ENCODE measurements at places on chromosomes 3 and 15.

- DNase-seq = no peak
Measured at GRCh38 chr3:109114746-109115145, 3.2 kb downstream of the MORC1 start.

DNA sequence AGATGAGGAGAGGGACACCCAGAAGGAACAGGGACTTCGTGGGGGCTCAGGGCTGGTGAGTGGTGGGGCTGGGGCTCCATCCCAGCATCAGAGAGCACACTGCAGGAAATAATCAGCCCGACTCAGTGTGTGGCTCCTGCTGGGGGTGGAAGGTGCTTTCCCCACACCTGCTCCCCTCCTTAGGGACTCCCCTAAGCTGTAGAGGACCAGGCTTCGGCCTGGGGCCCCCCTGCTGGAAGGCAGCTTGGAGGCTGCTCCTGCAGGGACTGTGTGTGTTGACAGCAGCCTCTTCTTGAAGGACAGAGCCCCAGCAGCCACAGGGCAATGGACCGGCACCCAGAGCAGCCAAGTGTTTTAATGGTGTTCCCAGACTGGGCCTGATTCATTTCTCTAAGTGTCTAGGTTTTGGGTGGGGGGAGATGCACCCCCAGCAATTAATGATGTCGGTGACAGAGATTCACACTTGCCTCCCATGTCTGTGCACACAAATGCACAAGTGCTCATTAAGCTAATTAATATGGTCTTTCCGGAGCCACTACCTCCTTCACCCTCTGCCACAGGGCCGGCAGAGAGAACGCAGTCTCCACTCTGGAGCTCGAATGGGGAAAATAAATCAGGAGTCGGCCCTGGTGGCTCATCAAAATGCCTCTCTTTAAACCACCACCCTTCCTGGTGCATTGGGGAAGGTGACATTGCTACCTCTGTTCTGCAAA lies 16.9 kb upstream of the FGD5 start:
- DNase-seq = no peak

DNA sequence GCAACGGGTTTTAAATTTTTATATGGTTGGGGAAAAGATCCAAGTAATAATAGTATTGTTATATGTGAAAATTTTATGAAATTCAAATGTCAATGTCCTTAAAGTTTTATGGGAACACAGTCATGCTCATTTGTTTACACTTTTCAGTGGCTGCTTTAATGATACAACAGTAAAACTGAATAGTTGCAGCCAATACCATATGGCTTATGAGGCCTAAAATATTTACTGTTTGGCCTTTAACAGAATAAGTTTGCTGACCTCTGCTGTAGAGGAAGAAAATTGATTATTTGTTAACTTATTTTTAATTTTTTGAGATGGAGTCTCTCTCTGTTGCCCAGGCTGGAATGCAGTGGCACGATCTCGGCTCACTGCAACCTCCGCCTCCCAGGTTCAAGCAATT lies 44.7 kb downstream of the USP50 start:
- DNase-seq = no peak

DNA sequence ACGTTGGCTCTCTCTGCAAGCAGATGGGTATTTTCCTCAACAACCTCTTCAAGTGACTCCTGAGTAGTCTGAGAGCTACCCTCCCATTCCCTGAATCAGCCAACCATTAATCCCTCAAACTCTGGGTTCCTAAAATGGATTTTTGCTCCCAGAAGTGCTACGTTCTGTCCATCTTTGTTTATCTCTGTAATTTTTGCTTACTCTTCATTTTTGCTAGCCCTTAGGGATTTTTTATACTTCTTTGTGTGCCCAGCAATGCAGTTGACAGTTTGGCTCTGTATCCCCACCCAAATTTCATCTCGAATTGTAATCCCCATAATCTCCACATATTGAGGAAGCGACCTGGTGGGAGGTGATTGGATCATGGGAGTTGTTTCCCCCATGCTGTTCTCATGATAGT lies 35.4 kb upstream of the COL6A5 start:
- DNase-seq = no peak

DNA sequence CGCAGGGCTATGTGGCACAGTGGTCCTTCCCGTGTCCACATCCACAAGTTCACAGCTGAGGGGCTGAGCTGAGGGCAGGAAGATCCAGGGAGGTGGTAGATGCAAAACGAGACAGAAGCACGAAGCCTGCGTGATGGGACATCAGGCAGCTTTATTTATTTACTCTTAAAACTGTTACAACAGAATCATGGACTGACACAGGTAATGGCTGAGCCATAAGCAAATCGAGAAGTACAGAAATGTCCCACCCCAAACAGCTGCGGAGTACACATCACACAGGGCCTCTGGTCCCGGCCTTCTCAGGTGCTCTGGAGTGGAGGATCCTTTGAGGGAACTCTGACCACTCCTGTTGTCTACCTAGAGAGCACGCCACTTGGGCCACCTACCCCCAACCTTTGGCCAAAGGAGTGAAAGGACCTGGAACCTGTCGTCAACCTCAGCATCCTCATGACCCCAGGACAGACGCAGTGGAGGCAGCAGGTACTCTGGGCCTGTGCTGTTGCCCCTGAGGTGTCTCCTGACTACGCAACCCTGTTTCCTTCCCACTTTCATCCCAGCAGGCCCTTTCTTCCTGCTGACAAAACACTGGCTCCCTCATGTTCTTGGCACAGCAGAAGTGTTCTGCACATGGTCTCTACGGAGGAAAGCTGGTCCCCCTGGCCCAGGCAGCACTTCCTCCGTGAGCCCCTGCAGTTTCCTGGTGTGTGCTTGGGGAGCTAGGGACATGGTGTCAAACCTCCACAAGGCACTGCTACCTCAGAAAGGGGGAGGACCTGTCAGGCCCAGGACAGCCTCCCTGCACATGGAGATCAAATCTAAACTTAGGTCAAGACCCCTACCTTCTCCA lies 47.8 kb downstream of the DHX30 start:
- DNase-seq = no peak

DNA sequence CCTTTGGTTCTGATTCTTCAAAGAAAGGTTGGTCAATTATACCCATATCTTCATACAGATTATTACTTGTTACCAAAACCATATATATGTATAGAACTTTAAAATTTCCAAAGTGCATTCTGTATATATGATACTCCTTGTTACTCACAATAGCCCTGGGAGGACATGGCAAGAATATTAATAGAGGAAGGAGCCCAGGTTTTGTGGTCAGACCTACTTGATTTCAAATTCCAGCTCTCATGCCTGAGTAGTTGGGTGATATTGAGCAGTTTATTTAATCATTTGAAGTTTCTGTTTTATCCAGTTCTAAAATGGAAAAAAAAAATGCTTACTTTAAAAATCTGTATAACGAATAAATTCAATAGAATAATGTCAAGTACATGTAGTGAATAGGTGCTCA lies 2.5 kb downstream of the IL1RAP start:
- no peak for DNase-seq

DNA sequence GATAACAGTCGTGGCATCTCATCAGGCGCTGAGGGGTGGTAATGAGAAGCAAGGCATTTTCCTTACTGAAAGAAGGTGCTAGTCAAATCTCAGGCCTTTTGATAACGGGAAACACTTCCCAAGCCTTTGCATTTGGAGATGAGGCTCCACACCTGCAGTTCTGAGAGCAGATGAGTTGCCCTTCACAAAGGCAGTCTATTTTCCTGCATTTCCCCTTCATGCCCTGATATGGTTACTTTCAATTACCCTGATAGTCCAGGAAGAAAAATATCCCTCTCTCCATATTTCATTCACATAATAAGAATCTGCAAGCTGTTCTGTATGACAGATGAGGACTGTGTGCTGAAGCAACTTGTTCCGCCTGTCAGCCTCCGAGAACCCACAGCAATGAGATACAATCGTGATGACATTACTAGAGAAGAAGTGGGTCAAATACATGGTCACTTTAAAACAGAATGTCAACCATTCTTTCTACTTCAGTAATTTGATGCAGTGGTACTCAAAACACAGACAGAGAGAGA lies 25.0 kb downstream of the FHIT start:
- DNase-seq = no peak

DNA sequence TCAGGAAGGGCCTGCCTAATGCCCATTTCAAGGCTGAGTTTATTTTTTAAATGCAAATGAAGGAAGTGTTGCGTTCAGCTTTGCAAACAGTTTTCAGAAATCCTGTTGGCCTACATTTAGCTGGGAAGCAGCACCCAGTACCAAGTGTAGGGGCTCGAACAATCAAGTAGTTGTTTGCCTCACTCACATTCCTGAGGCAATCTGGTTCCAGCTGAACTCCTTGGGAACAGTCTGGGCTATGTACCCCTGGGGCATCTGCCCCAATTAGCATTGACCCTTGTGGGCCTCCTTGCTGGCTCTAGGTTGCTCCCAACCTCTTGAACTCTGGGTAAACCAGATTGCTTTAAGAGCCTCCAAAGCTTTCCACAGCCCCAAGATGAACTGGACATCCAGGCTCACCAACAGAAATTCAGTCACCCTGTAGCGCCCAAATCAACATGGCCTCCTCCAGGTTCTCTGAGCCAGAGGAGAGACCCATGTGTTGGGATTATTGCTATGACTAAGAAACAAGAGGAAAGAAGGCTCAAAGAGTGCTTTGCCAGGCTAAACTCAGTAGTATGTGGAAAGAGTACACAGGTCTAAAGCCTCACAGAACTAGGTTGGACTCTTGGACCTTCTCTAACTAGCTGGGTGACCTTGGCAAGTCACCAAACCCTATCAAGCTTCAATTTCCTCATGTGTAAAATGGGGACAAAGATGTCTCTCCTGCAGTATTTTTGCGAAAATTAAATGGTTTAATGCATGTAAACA lies 532.7 kb downstream of the SOX2 start:
- no peak for DNase-seq

DNA sequence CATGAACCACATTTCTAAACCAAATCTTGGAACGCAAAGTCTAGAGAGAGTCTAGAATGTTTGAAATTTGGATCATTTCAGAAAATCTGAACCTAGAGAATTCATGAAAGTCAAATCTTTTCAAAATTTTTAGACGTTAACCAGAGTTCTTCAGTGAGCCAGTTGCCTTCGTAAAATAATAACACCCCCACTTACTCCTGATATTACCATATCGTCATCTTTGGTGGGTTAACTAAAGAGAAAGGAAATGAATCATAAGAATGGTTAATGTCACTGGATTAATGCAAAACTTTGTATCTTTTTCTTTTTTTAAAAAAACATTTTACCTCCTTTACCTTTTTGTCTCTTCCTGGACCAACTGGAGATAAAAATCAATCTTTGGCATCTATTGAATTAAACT lies 1.2 kb upstream of the ZBED2 start:
- DNase-seq = no peak

- no peak for DNase-seq
Measured at GRCh38 chr3:43773273-43774094, 82.7 kb downstream of the ABHD5 start.

DNA sequence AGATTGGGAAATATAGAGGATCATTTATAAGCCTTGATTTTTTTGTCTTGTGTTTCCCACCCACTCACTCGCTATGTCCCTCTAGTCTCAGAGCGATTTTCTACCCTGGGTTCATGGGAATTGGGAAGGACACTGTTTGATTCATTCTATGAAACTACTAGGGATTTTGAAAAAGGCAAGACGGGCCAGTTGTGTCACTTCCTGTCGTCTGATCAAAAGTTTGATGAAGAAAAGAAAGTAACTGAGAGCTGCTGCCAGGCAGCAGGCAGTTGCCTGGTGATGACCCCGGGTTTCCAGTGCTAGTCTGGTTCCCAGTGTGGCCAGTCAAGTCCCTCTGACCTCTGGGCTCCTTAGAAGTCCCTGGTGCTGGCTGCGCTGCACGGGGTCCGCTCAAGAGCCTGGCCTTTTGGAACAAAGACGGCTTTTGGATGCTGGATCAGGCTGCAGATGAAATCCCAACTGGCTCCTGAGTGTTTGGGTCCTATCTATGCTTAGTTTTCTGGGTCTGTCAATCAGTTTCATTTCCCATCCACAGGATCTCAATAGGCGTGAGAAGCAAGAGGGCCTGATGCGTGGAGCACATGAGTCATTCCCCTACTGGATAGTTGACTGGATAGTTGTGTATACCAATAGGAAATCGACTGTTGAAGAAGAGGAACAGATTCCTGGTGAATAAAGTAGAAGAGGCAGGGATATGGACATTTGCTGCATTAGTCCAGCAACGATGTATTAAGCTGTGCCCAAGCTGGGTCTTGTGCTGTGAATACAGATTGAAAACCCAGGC lies 89.7 kb downstream of the EEFSEC start:
- no peak for DNase-seq

GRCh38 chr3:60017631-60018030 lies 967.8 kb upstream of the CFAP20DC start:
- DNase-seq = peak; percentile 42

DNA sequence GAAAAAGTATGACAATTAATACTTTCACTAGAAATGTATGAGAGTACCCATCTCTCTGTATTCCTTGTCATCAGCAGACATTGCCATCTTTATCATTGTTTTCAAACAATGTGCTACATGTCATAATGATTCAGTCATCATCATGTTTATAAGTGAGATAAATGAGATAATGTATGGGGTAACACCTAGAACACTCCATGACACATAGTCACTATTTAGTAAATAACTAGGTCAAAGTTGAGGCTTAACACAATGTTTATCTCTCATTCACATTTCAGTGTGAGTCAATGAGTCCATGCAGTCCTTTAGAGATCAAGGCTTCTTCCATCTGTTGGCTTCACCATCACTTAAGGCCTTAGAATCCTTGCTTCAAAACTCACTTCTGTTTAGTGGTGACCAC lies 70.0 kb downstream of the NLGN1 start:
- DNase-seq = no peak

DNA sequence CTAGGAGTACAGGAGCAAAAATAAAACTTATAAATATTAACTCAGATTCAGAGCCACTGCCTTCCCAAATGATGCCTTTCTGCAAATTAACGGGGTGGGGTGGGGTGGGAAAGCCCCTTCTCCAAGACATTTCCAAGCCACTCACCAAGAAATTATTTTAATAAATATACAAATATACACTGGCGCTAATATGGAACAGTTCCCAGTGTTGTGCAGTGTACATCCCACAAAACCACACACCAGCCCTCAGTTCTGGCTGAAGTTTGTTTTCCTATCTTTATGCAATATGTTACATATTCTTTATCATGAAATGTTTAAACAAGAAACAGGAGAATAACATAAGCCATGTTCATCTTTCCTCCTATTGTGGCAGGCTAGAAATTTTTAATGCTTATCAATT lies 53.0 kb upstream of the GYG1 start:
- DNase-seq = no peak

DNA sequence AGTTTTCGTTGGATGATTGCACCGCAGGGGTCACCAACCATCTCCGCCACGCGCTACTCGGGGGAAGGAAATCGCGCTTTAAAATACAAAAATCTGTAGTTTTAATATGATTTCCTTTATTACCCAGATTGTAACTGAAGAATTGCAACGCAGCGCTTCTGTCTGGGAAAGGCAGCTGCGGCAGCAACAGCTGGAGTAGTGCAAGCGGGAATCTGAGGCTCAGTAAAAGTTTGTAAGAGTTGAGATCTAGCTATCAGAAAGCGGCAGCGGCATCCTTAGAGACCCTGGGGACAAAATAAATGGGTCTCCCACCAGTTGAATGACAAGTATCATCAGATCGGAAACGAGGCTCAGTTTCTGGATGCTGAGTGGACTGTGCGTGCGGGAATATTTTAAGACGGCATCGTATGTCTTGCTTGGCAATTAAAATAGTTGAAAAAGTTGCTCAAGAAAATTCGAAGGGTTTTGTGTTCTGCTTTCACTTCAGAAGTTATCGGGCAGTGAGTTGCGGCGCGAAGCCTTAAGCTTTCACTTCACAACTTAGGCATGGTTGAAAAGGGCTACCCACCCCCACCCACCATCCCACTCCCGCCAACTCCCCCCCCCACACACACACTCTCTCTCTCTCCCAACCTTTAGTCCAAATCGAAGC lies 2.7 kb downstream of the MECOM start:
- no peak for DNase-seq

- no peak for DNase-seq
Measured at GRCh38 chr3:115351193-115351592, 204.1 kb upstream of the ZBTB20 start.
